T-helper 2 cell treated with Interferon-gamma antibody and Interleukin-4, amounts not matched to agents 5 μg/mL and 100 μg/mL, for 36 hours (primary cell): ENCODE measurements at places on chromosomes 11 and 22.

DNA sequence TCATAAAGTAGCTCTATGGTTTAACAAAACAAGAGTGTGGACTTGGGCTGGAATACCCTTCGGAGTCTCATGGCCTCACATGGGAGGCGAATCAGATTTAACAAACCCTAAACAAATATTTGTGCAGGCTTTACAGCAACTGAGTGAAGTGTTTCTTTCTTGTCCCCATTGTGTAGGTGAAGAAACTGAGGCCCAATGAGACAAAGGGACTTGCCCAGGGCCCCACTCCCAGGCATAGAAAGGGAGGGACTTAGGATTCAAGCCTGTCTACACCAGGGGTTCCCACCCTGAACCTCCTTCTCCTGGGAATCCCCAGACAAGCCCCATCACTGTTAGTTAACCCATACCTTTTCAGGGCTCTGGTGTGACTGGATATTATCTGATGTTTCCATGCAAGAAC lies 55.1 kb upstream of the CRYBB3 start:
- no peak for DNase-seq
- H3K27ac ChIP-seq: no peak overlapping the region
- no peaks in the 10 kb centered on the region for H3K36me3 ChIP-seq
- H3K27me3 ChIP-seq: no peaks in the 10 kb centered on the region

DNA sequence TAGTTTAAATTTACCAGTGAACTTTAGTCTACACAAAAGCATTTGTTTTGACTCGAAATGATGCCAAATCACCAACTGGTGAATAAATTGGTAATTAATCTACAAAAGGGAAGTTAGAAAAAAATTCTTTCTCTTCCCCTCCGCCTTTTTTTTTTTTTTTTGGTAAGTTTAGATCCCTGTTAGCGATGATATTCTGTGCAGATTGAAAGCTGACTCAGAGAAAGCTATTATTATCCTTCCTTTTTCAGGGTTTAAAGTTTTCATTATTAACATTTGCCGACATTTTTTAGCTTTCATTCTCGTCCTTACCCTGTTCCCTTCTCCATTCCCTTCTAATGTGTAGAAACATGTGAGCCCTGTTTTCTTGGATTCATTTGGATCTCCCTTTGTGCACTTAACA lies 16.8 kb upstream of the NUP160 start:
- H3K27ac ChIP-seq: peak overlapping the region; percentile 55

DNA sequence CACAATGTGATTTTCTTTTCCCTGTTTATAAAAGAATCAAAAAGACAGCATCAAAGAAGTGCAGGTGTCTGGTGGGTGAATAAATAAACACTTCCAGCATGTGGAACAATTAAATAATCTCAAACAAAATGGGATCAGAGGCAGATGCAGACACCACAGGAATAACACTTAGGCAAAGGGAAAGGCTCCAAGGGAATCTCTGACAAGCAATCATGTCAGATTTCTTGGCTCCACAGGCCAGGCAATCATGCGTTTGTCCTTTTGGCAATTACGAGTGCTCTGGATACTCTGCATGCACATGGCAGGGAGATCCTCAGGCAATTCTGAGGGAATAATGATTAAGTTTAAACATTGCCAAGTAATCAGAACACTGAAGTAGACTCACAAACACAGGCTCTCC lies 403.5 kb upstream of the LUZP2 start:
- DNase-seq: no peak
- no peaks in the 10 kb centered on the region for H3K27me3 ChIP-seq
- no peaks in the 10 kb centered on the region for H3K36me3 ChIP-seq

DNA sequence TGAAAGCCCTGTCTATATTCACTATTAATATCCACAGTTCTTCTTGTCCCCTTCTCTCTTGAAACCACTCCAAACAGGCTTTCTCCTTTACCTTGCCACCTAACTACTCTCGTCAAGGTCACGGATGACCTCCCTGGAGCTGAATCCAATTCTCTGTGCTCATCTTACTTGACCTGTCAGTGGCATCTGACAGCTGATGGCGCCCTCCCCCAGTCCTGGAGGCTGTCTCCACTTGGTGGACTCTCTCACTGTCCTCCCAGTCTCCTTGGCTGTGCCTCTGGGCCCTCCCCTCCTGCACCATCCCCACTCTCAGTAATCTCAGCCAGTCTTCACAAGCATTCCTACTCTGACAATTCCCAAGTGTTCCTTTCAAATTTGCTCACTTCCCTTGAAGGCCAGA lies 8.7 kb downstream of the TNKS1BP1 start:
- no peaks in the 10 kb centered on the region for H3K27me3 ChIP-seq
- H3K4me1 ChIP-seq: peaks cover 7% of the 10 kb centered on the region
- no peak overlapping the region for H3K4me3 ChIP-seq
- DNase-seq: no peak
- H3K36me3 ChIP-seq: no peaks in the 10 kb centered on the region
- H3K27ac ChIP-seq: no peak overlapping the region

DNA sequence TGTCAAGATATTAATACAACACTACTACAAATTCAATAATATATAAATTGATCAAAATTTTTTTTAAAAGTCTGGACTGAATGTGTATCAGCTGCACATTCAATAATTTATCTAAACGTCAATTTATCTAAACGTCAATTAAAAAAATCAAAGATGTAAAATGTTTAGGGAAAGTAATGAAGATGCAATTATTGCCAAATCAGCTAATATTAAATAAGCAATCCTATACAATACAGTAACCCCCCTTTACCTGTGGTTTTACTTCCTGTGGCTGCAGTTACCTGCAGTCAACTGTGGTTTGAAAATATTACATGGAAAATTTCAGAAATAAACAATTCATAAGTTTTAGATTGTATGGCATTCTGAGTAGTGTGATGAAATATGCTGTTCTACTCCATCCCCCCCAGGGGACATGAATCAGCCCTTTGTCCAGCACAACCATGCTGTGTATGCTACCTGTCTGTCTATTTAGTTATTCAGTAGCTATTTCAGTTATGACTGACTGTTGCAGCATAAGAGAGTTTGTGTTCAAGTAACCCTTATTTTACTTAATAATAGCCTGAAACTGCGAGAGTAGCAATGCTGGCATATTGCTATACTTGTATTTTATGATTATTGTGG lies 72.2 kb downstream of the CWF19L2 start:
- H3K4me1 ChIP-seq: peaks cover 2% of the 10 kb centered on the region
- H3K4me3 ChIP-seq: no peak overlapping the region
- H3K36me3 ChIP-seq: peaks cover 12% of the 10 kb centered on the region
- no peaks in the 10 kb centered on the region for H3K27me3 ChIP-seq

- peaks cover 16% of the 10 kb centered on the region for H3K4me1 ChIP-seq
- H3K27me3 ChIP-seq: no peaks in the 10 kb centered on the region
- no peak overlapping the region for H3K27ac ChIP-seq
- no peak overlapping the region for H3K4me3 ChIP-seq
Measured at GRCh38 chr22:36430863-36431262, 43.1 kb upstream of the MYH9 start.

- no peaks in the 10 kb centered on the region for H3K27me3 ChIP-seq
- H3K27ac ChIP-seq: peak overlapping the region; percentile 85
- peaks cover 35% of the 10 kb centered on the region for H3K36me3 ChIP-seq
- peak overlapping the region; percentile 59 for H3K4me3 ChIP-seq
Measured at GRCh38 chr11:64850979-64851567, 6.6 kb upstream of the CDC42BPG start.

GRCh38 chr11:10588904-10589303 lies 20.4 kb upstream of the LYVE1 start:
- H3K27ac ChIP-seq: no peak overlapping the region
- H3K4me3 ChIP-seq: peak overlapping the region; percentile 27
- peaks cover 13% of the 10 kb centered on the region for H3K4me1 ChIP-seq
- no peaks in the 10 kb centered on the region for H3K36me3 ChIP-seq
- H3K27me3 ChIP-seq: peaks cover 2% of the 10 kb centered on the region

GRCh38 chr11:32435152-32435480 lies 223 bp downstream of the WT1 start:
- DNase-seq: no peak
- H3K27me3 ChIP-seq: peaks cover 92% of the 10 kb centered on the region
- H3K4me1 ChIP-seq: peaks cover 18% of the 10 kb centered on the region
- no peak overlapping the region for H3K27ac ChIP-seq
- peaks cover 6% of the 10 kb centered on the region for H3K36me3 ChIP-seq

DNA sequence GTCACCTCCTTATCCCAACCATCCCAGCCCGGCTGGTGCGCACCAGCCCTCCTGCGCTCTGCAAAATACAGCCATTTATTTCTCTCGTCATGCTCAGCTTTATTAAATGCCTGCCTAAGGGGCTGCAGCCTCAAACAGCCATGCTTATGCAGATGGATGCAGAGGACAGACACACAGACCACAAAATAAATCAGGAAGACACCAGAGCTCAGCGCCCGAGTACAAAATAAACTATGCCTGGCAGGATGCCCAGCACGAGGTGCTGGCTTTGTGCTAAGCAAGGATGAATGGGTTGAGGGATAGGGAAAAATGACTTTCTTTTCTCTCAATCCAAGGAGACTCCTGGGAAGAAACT lies 70.5 kb downstream of the RPUSD4 start:
- DNase-seq: no peak
- H3K36me3 ChIP-seq: no peaks in the 10 kb centered on the region
- H3K27ac ChIP-seq: no peak overlapping the region
- peaks cover 15% of the 10 kb centered on the region for H3K27me3 ChIP-seq
- no peaks in the 10 kb centered on the region for H3K4me1 ChIP-seq
- no peak overlapping the region for H3K4me3 ChIP-seq

GRCh38 chr11:44036811-44037657 lies 10.7 kb upstream of the ACCSL start:
- no peaks in the 10 kb centered on the region for H3K4me1 ChIP-seq
- no peak overlapping the region for H3K27ac ChIP-seq
- no peak overlapping the region for H3K4me3 ChIP-seq
- no peaks in the 10 kb centered on the region for H3K36me3 ChIP-seq
- H3K27me3 ChIP-seq: peaks cover 5% of the 10 kb centered on the region

GRCh38 chr11:94728541-94728940 lies 39.6 kb upstream of the AMOTL1 start:
- H3K36me3 ChIP-seq: no peaks in the 10 kb centered on the region
- H3K4me1 ChIP-seq: no peaks in the 10 kb centered on the region
- H3K27ac ChIP-seq: no peak overlapping the region

DNA sequence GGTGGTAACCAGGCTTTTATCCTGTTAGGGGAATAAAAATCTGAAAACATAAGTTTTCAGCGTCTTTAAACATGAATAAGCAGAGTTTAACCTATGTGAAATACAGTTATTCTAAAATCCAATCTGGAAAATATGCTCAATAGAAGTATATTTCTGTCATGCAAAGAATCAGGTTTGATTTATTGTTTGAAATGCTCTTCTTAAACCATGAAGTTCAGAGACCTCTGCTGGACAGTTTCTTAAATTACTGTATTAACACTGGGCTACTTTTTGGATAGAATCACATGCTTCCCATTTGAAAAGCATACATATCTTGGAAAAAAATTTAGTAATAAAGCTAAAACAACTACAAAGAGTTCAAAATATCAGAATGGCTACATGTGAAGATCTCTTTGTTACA lies 25.4 kb downstream of the APIP start:
- no peaks in the 10 kb centered on the region for H3K27me3 ChIP-seq
- no peaks in the 10 kb centered on the region for H3K36me3 ChIP-seq
- no peak overlapping the region for H3K4me3 ChIP-seq
- DNase-seq: no peak
- H3K27ac ChIP-seq: no peak overlapping the region

DNA sequence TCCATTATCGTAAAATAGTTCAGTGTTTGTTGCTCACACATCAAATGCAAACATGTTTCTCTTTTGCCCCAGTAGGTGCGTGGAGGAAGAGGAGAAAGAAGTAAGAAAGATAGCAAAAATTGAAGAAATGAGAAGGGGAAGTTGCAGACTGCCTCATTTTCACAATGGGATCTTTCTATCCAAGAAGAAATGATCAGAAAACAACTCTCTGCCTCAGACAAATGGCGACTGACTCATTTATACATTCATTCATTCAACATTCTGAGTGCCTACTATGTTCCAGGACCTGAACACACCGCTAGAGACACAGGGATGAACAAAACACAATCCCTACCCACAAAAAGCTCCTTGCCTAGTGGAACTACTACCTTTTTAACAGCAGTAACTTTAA lies 367 bp downstream of the HPS5 start:
- H3K36me3 ChIP-seq: peaks cover 22% of the 10 kb centered on the region
- H3K4me3 ChIP-seq: peak overlapping the region; percentile 97

GRCh38 chr22:42985531-42985905 lies 29.4 kb downstream of the PACSIN2 start:
- H3K27me3 ChIP-seq: no peaks in the 10 kb centered on the region
- no peaks in the 10 kb centered on the region for H3K4me1 ChIP-seq
- no peak overlapping the region for H3K4me3 ChIP-seq
- no peaks in the 10 kb centered on the region for H3K36me3 ChIP-seq
- DNase-seq: no peak

GRCh38 chr11:66042227-66042995 lies 6.5 kb downstream of the GAL3ST3 start:
- no peak overlapping the region for H3K4me3 ChIP-seq
- no peaks in the 10 kb centered on the region for H3K27me3 ChIP-seq
- peaks cover 11% of the 10 kb centered on the region for H3K4me1 ChIP-seq
- H3K27ac ChIP-seq: no peak overlapping the region
- no peak for DNase-seq

DNA sequence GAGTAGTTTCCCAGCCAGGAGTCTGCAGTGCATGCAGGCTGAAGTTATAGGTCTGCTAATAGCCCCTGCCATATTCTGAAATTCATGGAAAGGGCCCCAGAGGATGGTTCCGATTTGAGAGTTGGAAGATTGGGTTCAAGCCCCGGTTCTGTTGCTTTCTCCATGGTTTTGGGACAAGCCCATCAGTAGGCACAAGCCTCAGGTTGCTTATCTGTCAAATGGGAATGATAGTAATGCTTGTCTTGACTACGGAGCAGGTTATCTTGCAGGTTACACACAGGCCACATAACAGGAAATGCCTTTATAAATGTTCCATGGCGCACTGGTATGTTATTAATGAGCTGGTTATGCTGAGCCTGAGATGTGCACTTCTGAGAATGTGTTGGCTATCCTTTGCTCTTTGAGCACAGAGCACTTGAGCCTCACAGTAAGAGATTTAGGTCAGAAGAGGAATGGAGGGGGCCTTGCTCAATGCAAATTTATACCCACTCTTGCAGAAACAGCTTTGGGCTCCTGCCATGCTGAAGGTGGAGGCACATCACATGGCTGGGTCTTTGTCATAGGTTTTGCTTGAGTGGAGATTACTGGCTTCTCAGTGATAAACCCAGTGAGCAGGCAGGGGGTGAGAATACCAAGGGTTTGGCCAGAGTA lies 47.1 kb downstream of the ZNRF3 start:
- DNase-seq: no peak
- H3K36me3 ChIP-seq: no peaks in the 10 kb centered on the region
- no peak overlapping the region for H3K27ac ChIP-seq
- no peak overlapping the region for H3K4me3 ChIP-seq
- H3K27me3 ChIP-seq: peaks cover 61% of the 10 kb centered on the region
- peaks cover 1% of the 10 kb centered on the region for H3K4me1 ChIP-seq

- peaks cover 30% of the 10 kb centered on the region for H3K4me1 ChIP-seq
- no peaks in the 10 kb centered on the region for H3K27me3 ChIP-seq
- peak overlapping the region; percentile 38 for H3K27ac ChIP-seq
- peaks cover 57% of the 10 kb centered on the region for H3K36me3 ChIP-seq
- H3K4me3 ChIP-seq: no peak overlapping the region
Measured at GRCh38 chr11:68541991-68542390, 81.4 kb downstream of the PPP6R3 start.

- H3K27me3 ChIP-seq: no peaks in the 10 kb centered on the region
- no peaks in the 10 kb centered on the region for H3K36me3 ChIP-seq
- H3K27ac ChIP-seq: no peak overlapping the region
- H3K4me1 ChIP-seq: no peaks in the 10 kb centered on the region
Measured at GRCh38 chr11:29256580-29256979, 760.2 kb downstream of the KCNA4 start.
